GM12891 (cell line): ENCODE measurements at places on chromosomes 16 and 17.

- DNase-seq: no peak
These were observed 4.7 kb upstream of the CDT1 start for GRCh38 chr16:88798772-88799455.

DNA sequence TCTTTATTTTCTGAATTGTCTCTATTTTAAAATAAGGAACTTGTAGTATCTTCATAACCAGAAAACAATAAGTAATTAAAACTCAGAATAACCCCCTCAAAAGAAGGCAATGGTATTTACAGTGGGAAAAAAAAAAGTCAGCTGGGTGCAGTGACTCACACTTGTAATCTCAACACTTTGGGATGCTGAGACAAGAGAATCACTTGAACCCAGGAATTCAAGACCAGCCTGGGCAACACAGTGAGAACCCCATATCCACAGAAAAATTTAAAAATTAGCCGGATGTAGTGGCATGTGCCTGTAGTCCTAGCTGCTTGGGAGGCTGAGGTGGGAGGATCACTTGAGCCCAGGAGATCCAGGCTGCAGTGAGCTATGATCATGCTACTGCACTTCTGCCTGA, 33.5 kb downstream of the ADAM11 start:
- no peak for DNase-seq

- DNase-seq: no peak
These were observed 5.9 kb downstream of the RANBP10 start for GRCh38 chr16:67800338-67800926.

GRCh38 chr16:85057212-85057889, 29.8 kb downstream of the KIAA0513 start:
- no peak for DNase-seq

DNA sequence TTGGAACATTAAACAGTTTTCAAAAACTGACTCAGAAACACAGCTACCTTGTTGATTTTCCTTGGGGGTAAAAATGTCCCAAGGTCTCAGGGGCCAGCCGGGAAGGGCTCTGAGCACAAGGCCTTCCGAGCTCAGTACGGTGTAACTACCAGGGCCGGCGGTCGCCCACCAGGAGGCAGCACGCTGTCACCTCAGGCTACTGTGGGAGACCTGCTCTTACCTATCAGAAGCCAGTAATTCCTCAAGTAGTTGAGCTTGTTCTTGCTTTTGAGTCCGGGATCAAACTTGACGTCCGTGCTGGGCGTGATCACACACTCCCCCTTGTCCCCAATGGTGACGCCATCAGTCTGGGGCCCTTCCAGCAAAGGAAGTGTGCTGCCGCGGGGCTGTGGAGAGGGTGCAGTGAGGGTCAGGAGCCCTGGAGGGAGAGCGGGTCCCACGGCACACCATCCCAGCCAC, 43.4 kb upstream of the ICAM2 start:
- DNase-seq: no peak

GRCh38 chr16:10618710-10619209, 38.4 kb upstream of the EMP2 start:
- no peak for DNase-seq

DNA sequence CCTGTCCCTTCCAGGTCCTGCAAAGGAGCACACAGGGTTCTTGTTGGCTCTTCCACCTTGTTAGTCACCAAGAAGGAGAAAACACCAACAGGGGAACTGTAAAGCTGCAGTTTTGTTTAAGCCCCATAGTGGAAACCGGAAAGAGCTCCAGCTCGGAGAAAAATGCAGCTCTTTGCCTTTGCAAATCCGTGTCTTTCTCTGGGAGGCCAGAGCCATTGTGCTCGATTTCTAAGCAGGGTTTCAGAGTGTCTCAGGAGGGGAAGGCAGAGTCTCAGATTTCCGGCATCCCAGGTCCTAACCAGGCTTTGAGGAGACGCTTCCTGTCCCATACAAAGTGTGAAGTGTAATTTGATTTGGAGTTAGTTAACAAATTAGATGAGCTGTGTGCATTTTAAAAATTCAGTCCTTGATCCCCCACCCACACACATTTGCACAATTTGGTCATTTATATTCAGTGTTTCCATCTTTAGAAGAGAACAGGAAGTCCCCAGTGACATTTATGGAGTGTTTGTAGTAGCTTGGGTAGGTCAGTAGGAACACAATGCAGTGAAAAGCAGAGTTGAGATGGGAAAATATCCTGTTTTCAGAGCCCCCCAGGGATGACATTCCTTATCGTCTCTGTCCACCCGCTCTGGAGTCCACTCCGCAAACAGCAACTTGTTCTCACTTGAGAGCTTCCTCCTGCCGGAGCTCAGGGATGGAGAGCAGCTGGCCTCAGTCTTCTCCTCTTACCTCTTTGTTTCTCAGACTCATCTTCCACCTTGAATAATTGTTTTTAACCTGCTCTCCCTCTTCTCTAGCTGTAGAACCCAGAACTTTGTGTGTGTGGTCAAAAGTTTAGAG, 331.9 kb downstream of the SEC14L1 start:
- DNase-seq: no peak

DNA sequence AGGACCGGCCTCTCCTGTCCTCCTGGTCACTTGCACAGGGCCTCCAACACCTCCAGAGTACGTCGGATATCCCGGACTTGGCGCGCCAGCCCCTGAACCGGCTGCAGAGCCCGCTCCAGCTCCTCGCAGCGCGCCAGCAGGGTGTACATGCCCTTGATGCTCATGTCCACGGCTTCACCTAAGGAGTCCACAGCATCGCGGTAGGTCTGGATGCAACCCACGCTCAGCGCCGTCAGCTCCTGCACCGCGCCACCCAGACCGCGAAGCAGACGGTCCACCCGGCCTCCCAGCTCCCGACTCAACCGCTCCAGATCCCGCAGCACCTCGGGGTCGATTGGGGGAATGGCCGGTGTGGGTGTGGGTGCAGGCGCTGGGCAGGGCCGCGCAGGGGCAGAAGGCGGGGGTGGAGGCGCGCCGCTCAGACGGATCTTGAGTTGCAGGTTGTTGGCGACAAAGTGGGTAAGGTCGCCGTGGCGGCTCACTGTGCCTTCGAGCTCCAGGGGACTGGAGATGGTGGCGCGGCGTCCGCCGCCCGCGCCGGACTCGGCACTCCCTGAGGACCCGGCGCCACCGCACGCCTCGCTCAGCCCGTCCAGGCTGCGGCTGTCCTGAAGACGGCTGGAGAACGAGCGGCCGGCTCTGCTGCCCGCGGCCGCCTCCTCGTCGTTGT, 804 bp downstream of the BORCS6 start:
- DNase-seq: no peak

GRCh38 chr17:54662978-54663876, 237.4 kb upstream of the TOM1L1 start:
- DNase-seq: no peak

- no peak for DNase-seq
These were observed 53.1 kb downstream of the CYB5B start for GRCh38 chr16:69477546-69477945.

- DNase-seq: peak; percentile 38
These were observed 30.1 kb downstream of the VPS35 start for GRCh38 chr16:46658925-46659324.

GRCh38 chr17:49836111-49837030, 11.5 kb downstream of the TAC4 start:
- no peak for DNase-seq

GRCh38 chr17:48616717-48617470, 1.8 kb upstream of the HOXB8 start:
- DNase-seq: no peak

- peak; percentile 62 for DNase-seq
These were observed 863 bp upstream of the UTS2R start for GRCh38 chr17:82370471-82371332.

DNA sequence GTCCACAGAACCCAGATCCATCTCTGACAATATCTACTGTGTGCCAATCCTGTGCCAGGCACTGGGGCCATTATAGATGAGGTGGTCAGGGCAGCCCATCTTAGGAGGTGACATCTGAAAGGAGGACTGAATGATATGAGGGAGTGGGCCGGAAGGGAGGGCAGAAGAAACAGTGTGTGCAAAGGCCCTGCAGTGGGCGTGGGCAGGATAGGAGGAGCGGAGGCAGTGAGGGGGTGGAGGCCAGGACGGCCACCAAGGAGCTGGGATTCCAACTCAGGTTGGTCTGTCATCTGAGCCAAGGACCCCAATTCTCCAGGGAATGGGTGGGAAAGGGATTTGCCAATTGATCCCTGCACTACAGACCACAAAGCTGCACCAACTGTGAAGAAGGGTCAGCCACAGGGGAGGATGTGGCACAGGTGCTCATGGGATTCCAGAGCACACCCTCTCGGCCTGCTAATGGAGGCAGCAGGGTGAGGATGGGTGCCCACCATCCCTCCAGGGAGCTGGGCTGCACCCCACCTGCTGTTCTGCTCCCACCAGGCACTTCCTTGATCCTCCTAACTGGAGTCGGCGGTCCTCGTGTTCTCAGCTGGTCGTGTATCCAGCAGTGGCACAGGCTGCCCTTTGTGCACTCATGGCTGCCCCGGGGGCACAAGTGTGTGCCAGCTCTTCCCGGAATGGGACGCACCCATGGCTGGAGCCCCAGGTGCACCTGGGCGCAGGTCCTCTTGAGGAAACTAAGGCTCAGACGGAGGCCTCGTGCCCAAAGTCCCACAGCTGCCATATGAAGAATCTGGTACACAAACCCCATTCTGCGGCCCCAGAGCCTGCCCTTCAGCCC, 9.6 kb downstream of the SREBF1 start:
- DNase-seq: no peak

DNA sequence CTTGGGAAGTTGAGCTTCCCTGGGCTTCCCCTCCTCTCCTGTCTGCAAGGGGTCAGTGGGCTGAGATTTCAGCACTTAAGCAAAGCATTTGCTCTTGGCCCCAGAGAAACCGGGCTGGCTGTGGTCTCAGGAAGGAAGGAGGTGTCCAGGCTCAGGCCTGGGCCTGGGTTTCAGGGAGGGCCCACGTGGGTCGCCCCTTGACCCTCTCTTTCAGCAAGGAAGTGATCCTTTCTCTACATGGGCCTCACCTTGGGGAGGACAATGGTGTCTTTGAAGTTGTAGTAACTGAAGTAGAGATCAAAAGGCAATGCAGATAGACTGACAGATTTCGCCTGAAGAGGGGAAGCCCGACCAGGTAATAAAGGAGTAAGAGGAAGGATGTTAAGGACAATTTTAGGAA, 2.7 kb downstream of the NOD2 start:
- DNase-seq: no peak

GRCh38 chr17:82168568-82168967, 44.1 kb downstream of the CCDC57 start:
- no peak for DNase-seq

DNA sequence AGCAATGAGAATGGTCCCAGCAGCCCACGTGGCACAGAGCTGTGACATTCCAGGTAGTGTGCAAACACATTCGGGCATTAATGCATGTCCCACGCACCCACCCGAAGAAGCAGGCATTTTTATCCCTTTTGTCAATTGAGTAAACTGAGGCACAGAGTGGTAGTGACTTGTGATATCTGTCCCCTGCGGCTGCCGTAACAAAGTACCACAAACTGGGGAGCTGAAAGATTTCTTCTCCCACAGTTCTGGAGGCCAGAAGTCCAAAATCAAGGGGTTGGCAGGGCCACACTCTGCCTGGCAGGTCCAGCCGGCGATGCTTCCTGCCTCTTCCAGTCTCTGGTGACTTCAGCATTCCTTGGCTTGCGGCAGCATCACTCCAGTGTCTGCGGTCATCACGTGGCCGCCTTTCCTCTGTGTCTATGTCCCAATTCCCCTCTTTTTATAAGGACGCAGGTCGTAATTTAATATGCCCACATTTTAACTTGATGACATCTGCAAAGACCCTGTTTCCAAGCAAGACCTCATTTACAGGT, 221.9 kb upstream of the GSE1 start:
- DNase-seq: no peak

DNA sequence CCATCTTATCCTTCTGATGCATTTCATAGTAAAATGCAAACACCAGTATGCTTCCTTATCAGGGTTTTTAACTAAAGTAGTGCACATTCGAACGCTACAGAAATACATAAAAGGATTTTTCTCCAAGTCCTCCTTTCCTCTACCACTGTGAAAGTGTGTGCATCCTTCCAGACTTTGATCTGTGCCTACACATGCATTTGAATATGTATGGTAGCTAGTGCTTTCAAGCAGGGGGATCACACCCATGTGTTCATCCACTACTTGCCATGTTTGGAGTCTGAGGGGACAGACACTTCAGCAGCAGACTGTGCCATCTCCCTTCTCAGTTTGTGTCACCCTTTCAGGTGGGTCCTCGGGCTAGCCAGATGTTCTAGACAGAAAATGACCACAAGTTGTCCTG, 14.9 kb downstream of the LDHD start:
- no peak for DNase-seq
